Frontal cortex (tissue), 4 donors: ENCODE measurements at places on chromosomes 1 and 21. TPM values are rescaled to one million over a fixed set of nuclear protein-coding genes. Genes with fewer than 3 reads are reported as not detected.

The GJB4 gene
- total RNA-seq, result not detected

The TMEM51 gene
- total RNA-seq, result 1.6 TPM

The MSH4 gene
- total RNA-seq, result 1.6 TPM

The VSIG8 gene
- not detected for total RNA-seq

The LSS gene
- 39.5 TPM for total RNA-seq
